ENCODE measurements at places on chromosomes 4 and X.

DNA sequence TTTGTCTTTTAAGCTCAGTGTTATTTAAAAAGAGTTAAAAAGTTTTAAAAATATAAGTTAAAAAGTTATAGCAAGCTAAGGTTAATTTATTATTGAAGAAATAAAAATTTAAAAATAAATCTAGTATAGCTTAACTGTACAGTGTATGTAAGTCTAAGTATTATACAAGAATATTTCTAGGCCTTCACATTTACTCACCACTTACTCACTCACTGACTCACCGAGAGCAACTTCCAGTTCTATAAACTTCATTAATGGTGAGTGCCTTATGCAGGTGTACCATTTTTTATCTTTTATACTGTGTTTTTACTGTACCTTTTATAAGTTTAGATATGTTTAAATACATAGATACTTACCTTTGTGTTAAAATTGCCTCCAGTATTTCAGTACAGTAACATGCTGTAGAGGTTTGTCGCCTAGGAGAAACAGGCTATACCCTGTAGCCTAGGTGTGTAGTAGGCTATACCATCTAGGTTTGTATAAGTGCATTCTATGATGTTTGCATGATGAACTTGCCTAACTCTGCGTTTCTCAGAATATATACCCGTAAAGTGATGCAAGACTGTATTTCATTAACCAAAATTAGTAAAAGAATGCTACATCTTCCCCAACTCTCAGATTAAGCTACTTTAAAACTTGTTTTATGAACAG is 202.9 kb downstream of the CFAP299 start:
- DNase-seq = no peak

DNA sequence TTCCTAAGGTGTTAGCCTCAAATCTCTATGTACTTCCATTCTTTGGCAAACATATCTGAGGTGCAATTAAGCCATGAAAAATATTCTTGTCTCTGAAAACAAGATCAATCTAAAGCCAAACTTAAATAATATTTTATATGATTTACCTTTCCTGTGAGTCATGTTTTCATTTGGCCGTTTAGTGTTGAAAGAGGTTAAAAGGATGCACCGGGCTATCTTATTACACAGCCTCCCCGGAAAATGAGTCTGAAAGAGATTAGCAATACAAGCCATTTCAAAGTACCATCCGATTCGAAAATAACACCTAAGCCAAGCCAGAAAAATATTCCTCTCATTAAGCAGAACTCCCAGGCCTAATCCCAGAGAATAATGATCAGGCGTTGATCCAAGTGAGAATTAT is 161.5 kb upstream of the EPHA5 start:
- no peak for DNase-seq

DNA sequence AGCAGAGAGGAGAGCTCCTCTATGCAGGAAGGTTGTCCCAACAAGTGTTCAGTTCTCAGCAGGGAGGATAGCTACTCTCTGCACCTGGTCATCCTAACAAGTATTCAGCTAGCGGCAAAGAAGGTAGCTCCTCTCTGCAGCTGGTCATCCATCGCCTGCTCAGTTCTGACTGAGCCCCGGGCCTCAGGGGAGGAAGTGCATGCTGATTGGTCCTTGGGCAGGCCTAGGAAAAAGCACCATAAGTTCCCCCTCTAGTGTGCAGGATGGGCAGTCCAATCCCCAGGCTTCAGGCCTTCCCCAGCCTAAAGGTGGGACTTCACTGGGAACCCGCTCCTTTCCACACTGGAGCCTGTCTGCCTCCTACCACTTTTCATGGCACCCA is 4.4 kb upstream of the FBXW7 start:
- no peak for DNase-seq

DNA sequence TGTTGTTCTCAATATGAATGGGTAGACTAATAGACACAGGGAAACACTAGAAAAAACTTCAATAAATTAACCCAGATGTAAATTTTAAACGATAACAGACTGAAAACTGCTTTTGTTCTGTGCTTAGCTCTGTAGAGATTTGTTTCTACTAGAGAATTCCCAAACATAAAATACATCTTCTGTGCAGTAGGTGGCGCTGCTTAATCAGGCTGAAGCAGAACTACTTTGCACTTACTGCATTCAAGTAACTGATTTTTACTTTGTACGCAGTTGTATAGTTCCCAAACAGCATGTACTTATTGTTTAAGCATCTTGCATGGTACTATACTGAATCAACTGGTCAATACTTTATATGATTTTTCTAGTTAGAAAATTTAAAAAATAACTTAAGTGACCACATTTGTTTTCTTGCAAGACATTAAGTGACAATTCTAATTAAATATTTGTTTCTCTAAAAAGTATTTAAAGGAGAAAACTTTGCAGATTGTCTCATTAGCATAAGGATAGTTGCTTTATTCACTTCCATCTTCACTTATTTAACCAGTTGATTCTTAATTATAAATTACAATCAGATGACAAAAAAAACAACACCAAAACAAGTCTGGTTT is 490.6 kb downstream of the IL15 start:
- peak; percentile 61 for DNase-seq

- no peak for DNase-seq
Observed at GRCh38 chr4:19346636-19347035, 905.1 kb upstream of the SLIT2 start.

- DNase-seq = no peak
Observed at GRCh38 chrX:40485973-40486372, 94.8 kb upstream of the ATP6AP2 start.

GRCh38 chr4:48342606-48342880 is 1.2 kb downstream of the SLAIN2 start:
- no peak for DNase-seq

GRCh38 chr4:93802045-93802444 is 26.5 kb upstream of the ATOH1 start:
- no peak for DNase-seq

DNA sequence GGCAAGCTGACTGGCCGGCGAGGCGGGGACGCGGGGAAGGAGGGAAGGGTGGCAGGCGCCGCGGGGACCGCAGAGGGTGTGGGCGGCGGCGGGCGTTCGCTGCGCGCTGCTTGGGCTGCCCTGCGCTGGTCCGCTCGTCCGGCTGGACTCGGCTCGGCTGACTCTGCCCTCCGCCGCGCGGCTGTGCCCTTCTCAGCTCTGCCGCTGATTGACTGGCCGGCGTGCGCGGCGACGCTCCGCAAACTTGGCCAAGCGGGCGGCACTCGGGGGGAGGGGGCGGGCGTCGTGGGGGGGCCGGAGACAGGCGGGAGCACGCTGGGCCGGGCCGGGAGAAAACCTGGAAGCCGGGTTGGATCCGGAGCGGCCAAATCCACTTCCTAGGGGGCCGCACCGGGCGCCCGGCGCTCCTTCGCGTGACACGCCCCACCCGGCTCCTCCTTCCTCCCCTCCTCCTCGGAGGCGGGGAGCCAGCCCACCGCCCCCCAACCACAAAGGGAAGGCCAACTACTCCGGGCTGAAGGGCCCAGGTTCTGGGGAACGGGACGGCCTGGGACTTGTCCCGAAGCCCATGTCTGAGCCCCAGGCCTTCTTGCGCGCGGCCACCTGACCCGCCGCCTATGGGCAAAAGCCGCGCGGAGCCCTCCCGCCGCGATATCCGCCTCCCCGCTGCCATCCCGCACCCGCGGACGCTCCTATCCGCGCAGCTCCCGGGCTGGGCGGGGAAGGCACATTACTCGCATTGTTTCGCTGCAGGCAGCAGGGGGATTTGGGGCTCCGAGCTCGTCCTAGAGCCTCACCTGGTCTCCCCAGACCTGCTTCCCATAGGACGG is at the start of gene GPC4:
GPC4 (minus strand) TSS at position 214 of the 830 bp plus-strand sequence. CDS start 524 bp downstream, outside the sequence.
- DNase-seq = peak; percentile 31

- DNase-seq = no peak
Observed at GRCh38 chrX:25025615-25026014, 9.8 kb upstream of the ARX start.

GRCh38 chr4:155190099-155190498 is 18.3 kb upstream of the NPY2R start:
- no peak for DNase-seq

- peak; percentile 5 for DNase-seq
Observed at GRCh38 chrX:7941390-7942042, 14.3 kb upstream of the PNPLA4 start.

GRCh38 chr4:3375688-3376087 is 66.1 kb upstream of the HGFAC start:
- DNase-seq = peak; percentile 68

GRCh38 chrX:123818243-123818642 is 41.6 kb upstream of the XIAP start:
- DNase-seq = no peak

- no peak for DNase-seq
Observed at GRCh38 chrX:69318651-69319340, 153.5 kb upstream of the PJA1 start.

DNA sequence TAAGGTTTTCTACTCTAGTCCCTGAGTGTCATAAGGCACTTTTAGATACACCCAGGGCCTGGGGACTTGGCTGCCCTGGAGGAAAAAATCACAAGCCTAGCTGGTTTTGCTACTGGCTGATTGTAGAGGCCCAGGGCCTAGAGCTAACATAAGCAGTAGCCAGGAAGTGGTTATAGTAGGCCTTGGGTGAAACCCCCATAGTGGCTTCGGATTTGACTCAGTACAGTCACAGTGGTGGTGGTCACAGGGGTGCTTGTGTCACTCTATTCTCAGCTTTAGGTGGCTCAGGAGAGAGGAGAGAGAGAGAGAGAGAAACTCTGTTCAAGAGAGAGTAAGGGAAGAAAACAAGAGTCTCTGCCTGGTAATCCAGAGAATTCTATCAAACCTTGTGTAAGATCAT is 194.5 kb upstream of the EDA2R start:
- DNase-seq = no peak

GRCh38 chr4:95830651-95831050 is 9.2 kb upstream of the PDHA2 start:
- DNase-seq = no peak

- no peak for DNase-seq
Observed at GRCh38 chr4:55851885-55852284, 1.6 kb upstream of the EXOC1 start.

DNA sequence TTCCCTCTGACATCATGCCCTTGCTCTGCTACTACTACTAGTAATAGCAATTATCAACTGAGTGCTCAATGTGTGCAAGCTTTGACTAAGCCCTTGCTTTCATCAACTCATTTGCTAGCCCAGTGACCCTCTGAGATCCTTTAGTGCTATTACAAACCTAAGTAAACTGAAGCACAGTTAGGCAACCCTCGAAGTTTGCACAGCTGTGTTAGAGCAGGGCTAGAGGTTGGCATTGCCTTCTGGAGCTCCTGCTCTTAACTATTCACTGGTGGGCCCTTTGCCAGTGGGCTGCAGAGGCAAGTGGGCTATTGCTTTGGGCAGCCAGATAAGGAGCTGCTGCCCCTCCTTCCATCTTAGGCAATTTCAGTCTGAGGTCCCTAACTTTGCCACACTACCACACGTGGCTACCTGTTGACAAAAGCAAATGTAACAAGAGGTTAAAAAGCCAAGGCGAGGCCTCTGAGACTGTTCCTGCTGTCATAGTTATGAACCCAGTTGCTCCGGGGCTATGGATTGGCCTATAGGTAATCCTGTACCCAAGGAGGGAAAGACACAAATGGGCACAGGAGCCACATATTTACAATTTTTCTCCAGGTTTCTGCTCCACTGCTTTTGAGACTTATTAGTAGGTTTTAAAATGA is 41.5 kb upstream of the ANKRD50 start:
- DNase-seq = peak; percentile 21

DNA sequence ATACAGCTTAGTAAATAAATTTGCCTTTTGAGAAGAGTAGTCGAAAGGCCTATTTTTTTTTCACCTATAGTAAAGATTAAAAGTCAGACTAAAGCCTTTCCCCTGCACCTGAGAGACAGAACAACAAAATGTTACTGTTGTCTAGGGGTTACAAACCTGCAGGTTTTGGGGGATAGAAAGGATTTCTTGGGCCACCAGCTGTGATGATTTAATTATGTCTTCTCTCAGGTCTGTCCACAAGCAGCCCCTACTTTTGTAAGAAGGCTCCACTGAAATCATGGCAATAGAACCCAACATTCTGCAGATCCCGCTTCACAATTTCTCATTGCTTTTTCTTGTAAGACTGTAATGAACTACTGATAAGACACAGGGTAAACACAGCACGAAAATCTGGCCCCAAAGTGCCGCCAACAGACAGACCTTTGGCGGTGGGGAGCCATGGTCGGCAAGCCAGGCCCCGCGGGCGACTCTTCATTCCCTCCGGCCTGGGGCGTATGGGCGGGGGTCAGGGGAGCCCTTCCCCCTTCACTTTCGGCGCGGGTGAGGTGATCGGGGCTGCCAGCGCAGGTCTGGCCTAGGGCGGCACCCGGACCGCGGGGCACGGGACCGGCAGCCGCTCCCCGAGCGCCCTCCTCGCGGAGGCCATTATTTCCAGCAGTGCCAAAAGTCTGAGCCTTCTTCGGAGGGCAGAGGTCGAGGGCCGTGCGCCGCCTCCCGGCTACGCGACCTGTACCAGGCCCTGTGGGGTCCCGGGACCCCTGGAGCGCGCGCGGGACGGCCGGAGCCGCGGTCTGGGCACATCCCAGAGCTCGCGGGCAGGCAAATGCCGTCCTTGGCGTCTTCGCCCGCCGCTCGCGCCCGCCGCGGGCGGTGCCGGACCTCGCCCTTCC is 812 bp upstream of the KDM6A start:
- DNase-seq = peak; percentile 14

- no peak for DNase-seq
Observed at GRCh38 chr4:61318431-61318830, 118.3 kb downstream of the ADGRL3 start.

DNA sequence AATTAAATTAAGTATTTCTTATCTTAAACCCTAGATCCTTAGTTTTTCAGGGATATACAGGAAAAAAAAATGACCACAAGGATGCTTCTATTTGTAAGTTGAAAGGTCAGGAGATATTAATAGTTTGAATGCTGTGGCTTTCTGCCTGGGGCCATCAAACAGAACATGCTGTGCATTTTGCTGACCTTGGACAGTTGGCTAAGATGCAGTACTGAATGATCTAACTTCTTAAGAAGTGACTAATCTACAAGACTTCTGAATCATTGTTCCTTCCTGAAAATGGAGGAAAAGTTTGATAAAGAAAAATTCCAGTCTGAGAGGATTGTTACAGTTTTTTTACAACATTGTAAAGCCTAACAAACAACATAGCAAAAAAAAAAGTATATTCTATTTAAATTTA is 237.8 kb upstream of the JADE1 start:
- DNase-seq = no peak

GRCh38 chrX:77622672-77623071 is 163.3 kb downstream of the ATRX start:
- no peak for DNase-seq

DNA sequence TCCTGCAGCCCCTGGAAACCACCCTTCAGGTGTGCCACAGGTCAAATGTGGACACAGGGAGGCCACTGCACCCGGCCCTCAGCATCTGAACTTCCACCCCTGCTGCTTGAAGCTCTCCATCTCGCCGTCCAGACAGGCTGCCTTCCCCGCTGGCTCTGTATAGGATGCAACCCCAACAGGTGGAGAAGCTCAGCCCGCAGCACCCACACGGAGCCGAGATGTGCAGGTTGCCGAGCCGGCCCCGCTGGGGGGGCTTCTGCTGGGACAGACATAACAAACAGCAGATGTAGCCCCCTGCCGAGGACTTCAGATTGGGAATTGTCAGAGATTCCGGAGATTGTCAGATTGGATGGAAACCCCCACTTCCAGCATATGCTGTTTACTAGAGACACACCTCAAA is 20.5 kb downstream of the TMEM187 start:
- DNase-seq = no peak

All from NCI-H345 (cell line).